Cardiac fibroblast (primary cell): ENCODE measurements at places on chromosomes 4 and X.

GRCh38 chr4:41155194-41155830 is 59.0 kb downstream of the APBB2 start:
- peak; percentile 72 for DNase-seq

GRCh38 chr4:169062897-169063244 is 52.8 kb upstream of the CBR4 start:
- peak; percentile 18 for DNase-seq

GRCh38 chr4:84451546-84451945 is 47.5 kb downstream of the NKX6-1 start:
- DNase-seq, result peak; percentile 9

DNA sequence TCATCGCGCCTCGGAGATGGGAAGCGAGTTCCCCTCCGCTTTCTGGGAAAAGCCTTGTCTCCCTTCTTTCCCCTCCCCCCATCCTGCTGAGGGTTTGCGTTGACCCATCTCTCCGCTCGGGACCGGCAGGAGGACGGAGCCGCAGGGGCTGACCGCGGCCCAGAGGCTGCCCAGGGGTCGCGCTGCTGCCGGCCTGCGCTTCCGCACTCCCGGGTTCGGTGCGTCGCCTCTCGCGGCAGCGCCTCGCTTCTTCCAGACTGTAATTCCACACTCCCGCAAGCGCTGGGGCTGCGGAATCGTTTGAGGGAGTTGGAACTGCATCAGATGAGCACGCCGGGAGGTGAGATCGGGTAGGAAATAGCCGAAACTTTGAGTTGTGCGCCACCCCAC is 88.3 kb downstream of the BCOR start:
- DNase-seq, result no peak

- peak; percentile 48 for DNase-seq
Measured at GRCh38 chr4:37685823-37686372, 278 bp downstream of the RELL1 start.
